Stimulated activated CD4-positive, alpha-beta T cell treated with anti-CD3 and anti-CD28 coated beads, Interleukin-15, amount 100 ng/mL, for 24 hours (primary cell): ENCODE measurements at places on chromosomes 11 and 22.

GRCh38 chr11:128645968-128646367 is 47.9 kb upstream of the FLI1 start:
- DNase-seq = no peak

DNA sequence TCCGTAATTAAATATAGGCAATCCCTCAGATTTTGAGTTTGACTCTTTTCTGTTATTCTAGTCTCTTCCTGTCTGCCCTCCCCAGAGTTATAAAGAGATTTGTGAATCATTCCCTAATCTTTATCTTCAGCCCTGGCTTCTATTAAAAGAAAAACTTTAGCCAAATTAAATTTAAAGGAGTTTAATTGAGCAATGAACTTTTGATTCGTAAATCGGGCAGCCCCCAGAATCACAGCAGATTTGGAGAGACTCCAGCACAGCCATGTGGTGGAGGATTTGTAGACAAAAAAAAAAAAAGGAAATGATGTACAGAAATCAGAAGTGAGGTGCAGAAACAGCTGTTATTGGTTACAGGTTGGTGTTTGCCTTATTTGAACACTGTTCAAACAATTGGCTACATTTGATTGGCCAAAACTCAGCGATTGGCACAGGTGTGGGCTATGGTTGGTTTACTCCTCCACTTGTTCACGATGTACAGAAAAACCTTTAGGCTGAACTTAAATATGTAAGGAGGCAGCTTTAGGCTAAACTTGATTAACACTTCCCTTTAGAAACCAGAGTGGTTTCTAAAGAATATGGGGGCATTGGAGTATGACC is 2.3 kb upstream of the ALKBH8 start:
- no peak for DNase-seq

DNA sequence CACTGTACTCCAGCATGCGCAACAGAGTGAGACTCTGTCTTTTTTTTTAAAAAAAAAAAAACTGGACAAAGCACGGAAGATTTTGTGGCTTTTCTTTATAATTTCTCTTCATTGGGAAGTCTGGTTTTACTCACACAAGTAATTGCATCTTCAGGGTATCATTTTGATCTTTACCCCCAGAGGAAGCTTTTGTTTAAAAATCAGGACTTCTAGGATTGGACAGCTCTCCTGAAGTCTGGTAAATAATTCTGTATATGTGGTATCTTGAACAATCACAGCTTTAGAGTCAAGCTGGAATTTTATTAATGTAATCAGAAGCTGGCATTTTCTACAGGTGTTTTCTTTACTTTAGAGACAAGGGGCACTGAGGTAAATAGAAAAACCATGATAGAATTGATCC is 208.1 kb upstream of the NARS2 start:
- DNase-seq = no peak

GRCh38 chr22:44328762-44329161 is 16.0 kb upstream of the SHISAL1 start:
- no peak for DNase-seq

DNA sequence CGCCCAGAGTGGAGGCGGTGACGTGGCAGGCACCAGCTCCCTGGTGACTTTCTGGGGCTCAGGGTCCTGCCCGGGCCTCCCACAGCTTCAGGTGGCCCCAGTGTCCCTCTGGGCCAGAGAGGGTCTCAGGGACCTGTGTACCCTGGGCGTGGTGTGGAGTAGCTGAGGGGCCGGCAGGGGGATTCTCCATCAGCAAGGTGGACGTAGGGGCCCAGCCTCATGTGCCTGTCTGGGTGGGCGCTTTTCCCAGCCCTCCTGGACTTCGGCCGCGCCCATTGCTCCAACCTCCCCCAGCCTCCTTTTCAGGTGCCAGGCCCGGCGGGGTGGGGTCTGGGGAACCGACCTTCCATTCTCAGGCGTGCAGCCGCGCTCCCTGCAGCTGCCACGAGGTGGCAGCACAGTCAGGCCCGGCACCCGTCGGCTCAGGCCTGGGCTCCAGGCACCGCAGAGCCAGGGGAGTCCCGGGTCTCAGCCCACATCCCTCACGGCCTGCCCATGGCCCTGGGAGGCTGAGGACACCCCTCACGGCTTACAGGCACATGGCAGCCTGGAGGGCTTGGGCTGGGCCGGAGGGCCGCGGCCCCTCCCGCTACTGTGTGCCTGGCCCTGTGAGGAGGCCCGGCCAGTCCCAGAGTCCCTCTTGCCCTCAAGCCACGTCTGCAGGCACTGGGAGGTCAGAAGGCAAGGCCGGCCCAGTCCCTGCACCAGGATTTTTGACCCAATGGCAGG is 19.9 kb upstream of the MUC5B start:
- peak; percentile 75 for DNase-seq

DNA sequence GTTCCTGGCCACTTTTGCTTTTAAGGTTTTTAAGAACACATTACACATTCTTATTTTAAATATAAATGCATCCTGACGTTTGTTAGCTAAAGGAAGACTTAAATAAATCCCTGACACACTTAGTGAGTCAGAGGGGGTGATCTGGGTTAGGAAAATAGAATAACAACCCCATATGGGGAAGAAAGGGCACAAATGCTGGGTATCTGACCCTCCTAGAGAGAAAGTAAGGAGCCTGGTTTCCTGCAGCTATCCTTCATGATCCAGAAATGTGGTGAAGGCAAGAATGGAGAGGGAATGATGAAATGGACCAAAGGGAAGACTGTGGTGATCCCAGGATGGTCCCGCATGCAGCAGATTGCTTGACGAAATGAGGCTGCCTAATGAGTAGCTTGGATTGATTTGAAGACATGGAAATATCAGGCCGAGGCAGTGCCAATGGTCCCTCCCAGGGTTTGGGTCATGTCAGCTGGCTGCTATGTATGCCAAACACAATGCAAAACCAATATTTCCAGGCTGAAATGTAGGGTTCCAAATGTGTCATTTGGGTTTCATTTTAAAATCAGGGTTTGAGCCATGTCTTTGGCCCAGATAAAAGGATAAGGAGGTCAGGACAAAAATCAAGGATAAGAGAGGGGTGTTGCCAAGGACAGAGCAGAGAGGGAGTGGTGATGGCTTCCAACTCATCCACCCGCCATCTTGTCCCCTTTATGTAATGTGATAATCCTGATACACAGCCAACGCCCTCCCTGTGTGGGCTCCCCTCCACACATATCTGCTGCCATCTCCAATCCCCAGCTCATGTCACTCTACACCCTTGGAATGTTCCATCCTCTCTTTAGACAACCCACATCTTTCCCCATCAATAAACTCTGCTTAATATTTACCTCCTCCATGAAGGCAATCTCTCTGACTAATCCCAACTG is 135.1 kb upstream of the PITPNB start:
- DNase-seq = no peak

DNA sequence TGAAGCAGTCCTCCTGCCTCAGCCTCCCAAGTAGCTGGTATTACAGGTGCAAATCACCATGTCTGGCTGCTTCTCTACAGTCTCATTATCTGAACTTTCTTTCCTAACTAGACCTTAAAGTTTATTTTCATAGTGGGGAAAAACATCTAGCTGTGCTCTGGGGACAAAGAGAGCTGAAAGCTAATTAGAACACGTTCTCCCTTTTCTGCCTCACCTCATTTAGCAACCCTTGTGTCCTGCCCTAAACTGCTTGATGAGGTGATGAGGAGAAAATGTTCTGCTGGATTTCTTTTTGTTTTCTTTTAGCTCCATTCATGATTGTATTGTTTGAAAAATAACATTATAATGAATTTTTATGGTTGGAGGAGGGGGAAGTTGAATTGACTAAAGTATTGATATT is 84.7 kb downstream of the YAP1 start:
- no peak for DNase-seq

DNA sequence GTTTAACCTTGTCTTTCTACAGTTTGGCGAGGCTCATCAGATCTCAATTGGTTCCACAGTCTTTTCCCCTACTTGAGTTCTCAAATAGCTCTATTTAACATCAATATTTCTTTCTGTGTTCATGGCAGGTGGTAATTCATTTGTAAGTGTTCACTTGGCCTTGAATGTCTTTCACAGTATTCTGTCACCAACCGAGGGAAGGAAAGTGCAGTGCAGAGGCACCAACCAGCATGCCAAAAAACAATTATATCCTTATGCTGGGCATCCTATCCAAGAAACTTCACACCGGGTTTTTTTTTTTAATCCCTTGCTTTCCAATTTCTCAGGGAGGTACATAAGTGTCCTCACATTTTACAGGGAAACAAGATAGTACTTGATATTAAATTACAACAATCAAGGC is 55.0 kb upstream of the ZC3H12C start:
- no peak for DNase-seq

DNA sequence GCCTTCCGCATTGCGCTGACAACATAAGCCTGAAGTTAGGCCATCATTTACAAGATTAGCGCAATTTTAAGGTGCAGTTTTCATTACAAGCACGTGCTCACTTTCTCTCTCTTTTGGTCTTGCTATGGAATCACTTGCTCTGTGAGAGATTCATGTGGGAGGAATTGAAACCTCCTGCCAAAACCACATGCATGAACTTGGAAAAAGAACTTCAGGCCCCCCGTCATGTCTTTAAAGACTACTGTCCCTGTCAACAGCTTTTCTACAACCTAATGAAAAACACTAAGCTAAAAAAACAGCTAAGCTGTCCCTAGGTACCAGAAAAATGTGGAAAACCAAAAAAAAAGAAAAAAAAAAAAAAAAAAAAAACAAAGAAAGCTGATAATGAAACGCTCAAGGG is 1707.6 kb upstream of the RAG2 start:
- DNase-seq = no peak

GRCh38 chr11:105224482-105225253 is 85.1 kb upstream of the CARD18 start:
- DNase-seq = no peak
